ENCODE measurements at places on chromosomes 7 and 10.

DNA sequence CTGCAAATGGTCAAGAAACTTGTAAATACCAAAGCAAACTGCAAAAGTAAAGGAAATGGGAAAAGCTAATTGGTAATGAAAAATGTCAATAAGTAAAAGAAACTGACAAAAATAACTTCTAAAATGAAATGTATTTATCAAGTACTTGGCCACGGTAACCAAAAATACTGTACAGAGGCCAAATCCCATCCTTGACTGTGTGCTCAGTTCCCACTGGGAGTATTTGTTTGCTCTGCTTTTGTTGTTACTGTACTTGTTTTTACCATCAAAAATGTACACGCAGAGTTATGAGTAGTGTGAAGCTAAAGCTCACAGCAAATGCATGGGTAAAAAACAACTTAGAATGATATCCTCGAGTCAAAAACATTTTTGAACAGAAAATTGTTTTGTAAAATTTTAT lies 31.1 kb downstream of the ENKUR start:
- no peak for DNase-seq

DNA sequence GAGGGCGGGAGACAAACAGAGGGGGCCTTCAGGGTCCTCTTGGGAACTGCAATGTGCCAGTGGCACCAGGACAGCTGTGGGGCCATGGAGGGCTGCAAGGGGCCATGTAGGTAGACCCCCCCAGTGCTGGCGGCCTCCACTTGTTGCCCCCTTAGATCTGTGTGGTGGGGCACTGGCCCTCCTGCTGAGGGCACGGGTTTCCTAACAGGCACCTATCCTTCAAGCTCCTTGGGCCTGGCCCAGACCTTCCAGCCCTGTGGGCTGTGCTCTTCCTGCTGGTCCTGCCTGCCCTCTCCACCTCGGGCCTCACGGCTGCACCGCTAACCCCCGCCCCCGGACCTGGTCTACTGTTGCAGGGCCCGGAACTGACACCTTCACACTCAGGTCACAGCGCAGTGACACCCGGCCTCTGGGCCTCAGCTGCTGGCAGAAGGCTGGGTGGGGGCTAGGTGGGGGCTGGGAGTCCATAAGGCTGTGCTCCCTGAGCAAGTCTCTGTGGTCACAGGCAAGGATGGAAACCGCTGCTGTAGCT lies 12.6 kb downstream of the RASGEF1A start:
- DNase-seq = no peak

- DNase-seq = no peak
Measured at GRCh38 chr7:22208799-22209198, 148.2 kb downstream of the RAPGEF5 start.

DNA sequence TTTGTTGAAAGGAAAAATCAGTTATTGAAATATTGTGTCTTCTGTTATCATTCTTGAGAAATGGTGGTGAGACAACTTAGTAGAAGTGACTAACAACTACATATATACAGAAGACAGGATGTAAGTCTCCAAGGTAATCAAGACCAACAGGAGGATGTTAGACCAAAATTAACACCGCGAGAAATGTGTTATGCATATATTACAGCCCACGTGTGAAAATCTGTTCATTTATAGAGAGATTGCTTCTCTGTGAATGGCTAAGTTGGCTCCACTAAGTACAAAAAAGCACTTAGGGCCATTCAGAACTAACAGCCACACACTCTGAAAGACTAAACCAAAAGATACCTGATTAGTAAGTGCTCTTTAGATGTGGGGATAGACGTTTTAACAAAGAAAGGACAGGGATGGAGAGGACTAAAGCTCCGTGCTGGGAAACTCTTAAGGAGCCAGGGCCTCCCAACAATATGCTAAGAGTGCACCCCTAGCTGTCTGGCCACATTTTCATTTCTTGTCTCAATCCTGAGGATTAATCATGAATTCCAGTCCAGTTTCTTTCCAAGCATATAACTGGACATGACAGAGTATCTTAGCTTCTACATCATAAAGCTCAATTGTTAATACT lies 26.5 kb downstream of the HDAC9 start:
- DNase-seq = no peak

DNA sequence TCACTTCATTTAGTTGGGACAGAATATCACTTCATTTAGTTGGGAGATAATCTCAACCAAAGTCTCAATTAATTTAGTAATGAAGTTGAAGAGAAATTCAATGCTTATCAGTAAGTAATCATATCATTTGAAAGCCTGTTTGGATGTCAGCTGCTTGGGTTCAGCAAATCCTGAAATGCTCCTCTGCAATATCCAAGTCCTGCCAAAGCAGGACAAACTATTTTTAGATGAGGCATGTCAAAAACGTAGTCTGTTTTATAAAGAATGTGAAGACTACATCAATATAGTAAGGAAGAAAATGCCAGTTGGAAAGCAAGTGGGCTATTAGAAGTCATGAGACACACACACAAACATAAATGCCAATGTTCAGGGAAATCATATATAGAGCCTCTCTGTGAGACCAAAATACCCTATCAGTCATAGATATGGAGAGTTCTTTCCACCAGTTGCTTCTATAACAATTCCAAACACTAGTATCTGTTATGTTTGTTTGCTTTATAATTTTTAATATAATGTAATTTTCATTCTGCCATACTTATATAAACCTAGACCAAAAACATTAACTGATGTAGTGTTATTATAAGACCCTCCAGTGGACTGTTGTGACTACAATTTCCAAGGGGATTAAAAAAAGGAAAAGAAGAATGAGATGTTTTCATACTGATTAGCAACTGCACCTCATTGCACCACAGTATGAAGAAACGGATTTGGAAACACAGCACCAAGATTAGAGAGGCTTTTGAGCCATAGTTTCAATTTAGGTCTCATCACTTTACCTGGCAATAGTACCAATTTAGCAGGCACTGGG lies 160.7 kb downstream of the LRRTM3 start:
- no peak for DNase-seq

DNA sequence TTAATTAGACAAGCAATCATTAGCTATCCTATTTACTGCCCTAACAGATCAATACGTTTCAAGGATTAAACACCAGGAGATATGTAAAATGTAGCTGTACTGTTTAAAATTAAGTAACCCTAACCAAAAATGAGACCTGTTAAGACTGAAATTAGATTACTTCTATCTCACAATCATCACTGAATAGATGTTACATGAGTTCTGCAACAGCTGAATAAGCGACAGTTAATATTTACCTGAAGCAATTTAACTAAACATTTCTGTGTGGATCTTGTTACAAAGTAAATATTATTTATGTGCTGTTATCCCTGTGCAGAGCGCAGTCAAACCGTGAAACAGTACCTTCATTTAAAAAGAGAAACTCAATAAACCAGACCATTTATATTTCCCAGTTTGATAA lies 122.5 kb downstream of the RELN start:
- DNase-seq = no peak

GRCh38 chr10:97518301-97519043 lies 19.7 kb downstream of the UBTD1 start:
- DNase-seq = no peak

DNA sequence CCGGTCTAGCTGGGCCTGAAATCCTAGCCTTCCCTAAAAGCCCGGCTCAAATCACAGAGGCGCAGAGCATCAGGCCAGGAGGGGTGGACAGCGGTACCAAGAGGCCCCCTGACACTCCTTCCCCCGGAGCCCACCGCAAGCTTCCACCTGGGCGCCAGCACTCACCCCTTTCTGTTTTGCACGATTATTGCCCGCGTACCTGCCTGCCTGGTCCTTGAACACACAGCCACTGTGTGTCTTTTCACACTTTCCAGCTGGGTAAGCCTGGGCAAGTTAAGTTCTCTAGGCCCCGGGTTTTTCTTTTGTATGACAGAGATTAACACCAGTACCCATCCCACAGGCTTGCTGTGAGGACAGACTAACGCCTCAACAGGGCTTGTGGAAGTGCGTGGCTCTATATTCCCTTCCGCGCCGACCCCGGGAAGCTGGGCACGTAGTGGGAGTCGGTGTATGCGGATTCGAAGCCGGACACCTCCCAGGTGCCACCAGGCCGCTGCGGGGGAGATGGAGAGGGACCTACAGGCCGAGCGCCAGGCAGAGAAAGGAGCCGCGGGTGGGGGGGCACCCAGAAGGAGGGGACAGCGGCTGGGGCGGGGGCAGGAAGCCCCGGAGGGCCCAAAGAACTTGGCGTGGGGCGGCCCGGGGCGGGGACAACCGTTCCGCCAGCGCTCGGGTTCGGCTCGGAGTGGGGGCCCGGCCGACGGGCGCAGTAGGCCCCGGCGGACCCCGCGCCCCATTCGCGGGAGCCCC lies 792 bp downstream of the ZNF746 start:
- DNase-seq = no peak

- no peak for DNase-seq
Measured at GRCh38 chr10:7605565-7606295, 61.0 kb downstream of the ITIH5 start.

DNA sequence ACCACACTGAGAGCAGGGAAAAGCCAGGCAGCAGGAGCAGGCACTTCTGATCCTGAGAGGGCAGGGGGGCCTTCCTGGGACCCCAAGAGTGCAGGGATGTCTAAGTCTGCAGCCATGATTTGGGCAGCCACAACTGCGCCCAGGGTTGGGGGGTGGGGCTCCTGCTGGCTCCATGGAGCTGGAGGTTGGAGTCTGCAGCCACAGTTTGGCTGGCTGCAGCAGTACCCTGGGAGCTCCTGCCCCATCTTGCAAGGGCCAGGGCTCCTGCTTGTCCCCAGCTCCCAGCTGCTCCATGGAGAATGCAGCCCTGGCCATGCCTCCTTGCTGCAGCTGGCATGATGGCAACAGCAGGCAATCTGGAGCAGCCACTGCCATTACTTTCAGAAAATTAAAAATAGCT lies 679.7 kb upstream of the LRRTM3 start:
- no peak for DNase-seq

DNA sequence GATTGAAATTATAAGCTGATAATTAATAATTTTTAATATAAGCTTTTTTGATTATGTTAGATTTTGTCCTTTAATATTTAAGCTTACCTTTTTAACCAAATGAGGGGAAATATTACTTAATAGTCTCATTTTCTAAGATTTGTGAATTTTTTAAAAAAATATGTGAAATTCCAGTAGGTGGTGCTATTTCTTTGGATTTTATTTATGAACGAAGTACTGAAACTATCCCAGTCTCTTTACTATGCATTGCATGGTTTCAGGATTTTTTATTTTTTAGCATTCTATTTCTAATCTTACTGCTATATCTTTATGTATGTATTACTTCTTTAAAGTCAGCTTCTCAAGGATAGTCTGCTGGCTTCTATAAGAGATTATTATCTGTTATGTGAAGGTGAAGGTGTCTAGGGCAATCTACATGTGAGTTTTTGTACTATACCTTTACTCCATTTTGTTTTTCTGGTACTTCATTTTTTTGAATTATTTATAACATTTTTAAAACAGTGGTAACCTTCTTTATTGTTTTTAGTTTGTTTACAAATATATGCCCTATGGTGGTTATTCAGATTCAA lies 78.3 kb downstream of the ATRNL1 start:
- no peak for DNase-seq

DNA sequence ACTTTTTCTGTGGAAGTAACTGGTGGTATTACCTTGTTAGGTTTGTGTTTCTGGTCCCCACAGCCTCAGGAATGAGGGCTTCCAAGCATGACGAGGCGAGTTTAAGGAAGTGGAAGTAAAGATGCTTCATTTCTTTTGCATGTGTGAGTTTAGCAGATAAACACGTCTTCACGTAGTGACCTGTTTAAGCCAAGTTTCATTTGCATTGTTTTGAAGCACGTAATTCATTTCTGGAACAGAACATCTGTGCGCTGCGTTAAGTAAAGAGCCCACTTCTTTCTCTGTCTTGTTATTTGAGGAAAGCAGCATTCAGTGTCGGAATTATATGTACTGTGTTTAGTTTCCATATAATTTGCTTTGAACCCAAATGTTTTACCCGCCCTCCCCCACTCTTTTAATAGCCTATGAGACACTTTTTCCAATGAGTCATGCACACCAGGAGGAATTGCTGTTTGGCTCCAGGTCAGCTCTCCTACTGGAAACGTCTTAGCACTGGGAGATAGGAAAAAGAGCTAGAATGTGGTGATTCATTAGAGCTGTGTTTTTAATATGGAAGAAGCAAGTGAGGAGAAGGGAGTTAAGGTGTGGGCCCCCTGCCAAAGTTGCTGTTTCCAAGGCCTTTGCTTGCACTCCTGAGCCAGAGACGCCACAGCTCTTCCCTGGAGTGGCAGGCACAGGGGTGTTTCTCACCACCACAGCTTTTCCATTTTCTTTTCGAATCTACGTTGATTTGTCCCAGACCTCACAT lies 36.7 kb downstream of the BTBD16 start:
- DNase-seq = no peak

DNA sequence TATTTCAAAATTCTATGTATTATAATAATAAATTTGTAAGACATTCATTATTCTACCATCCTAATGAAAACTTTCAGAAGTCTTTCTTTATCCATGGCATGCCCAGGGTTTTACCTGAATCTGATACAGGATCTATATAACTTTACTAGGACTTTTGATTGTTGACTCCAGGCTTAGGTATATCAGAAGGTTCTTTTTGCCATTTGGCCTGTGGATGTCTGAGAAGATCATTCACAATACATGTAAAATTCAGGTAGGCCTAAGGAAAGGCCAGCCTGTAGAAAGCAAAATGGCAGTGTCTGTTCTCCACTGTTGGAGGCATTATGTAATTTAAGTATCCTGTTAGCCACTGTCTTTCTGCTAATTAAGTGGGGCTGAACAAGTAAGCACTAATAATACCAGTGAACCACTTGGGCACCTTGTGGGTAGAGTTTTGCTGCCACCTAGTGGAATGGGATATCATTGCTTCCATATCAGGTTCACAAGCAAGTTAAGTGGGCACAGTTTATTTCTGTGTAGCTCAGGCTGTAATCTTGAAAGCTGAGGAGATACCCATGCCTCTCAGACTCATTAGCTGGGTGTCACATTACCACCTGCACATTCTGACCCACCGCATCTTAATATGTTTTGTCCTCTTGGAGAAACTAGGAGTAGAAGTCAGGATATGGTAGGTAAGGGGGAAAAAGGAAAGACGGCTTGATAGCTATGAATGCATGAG lies 105.5 kb downstream of the SEPTIN7 start:
- DNase-seq = no peak

DNA sequence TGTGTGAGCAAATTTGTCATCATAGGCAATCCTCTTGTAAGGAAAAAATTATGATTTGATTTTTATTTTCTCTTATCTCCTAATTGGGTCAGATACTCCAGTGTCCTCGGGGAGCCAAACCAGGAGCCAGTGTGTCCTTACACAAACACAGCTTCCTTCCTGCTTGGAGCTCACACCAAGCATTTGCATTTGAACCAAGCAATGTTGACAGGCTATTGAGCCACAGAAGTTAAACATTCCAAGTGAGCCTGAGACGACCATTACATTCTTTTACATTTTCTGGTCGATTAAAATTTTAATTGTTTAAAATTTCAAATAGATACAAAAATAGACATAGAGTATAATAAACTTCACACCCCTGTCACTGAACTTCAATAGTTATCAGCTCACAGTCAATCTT lies 194.8 kb downstream of the CFTR start:
- DNase-seq = no peak

- DNase-seq = no peak
Measured at GRCh38 chr7:116030651-116031276, at the start of gene TFEC. TSS of gene TFEC (minus strand) at chr7:116030763. CDS start at chr7:115984441, 46,322 bp downstream.

DNA sequence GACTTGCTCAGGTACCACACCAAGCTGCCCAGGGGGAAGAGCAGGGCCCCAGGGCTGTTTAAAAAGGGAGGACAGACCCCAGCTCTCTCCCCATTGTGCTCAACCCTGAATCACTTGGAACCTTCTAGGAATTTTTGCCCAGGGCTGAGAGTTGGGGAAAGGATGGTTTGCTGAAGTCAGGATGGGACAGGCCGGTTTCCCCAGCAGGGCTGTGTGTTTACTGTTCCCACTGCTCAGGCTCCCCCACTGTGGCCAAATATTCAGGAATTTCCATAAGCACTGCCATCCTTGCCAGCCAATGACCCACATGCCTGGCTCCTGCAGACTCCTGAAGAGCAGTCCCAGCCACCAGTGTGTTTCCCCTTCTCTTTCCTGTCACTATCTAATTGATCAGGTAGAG lies 120.7 kb downstream of the WDFY4 start:
- no peak for DNase-seq

Data from cortex of kidney (tissue), 1 donor.